ENCODE measurements at places on chromosomes 7 and 10.

GRCh38 chr10:61792921-61793320, 108.6 kb upstream of the ARID5B start:
- DNase-seq, result peak; percentile 54

DNA sequence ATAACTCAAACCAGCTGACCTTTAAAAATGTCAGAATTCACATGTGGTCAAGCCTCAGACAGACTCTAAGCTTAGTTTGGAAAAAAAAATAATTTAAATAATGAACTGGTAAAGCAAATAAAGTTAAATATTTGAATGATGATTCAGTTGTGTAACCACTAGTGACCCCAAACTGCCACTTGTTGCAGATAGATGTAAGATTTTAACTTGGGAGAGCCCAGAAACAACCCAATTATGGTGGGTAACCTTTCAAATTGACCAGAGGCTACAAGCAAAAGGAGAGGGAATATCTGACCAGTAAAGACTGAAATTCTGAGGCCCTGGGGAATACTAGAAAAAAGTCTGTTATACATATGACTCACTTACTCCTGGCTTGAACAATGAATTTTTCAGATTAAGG, 268.1 kb downstream of the HPSE2 start:
- peak; percentile 50 for DNase-seq

DNA sequence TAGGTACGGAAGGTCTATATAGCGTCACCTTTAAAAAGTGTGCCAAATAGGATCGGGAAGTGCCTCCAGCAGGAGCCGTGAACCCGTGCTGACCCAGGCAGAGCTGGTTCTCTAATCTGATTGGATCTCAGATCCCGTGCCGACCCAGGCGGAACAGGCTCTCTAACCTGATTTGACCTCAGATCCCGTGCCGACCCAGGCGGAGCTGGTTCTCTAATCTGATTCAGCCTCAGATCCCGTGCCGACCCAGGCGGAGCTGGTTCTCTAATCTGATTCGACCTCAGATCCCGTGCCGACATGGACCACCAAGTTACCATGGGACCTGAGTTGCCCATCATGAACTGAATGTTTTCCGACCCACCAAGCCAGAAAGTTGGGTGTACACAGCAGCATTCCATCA, 463.9 kb downstream of the PTPRN2 start:
- no peak for DNase-seq

- no peak for DNase-seq
Measured at GRCh38 chr7:48209004-48209600, 37.8 kb downstream of the ABCA13 start.

DNA sequence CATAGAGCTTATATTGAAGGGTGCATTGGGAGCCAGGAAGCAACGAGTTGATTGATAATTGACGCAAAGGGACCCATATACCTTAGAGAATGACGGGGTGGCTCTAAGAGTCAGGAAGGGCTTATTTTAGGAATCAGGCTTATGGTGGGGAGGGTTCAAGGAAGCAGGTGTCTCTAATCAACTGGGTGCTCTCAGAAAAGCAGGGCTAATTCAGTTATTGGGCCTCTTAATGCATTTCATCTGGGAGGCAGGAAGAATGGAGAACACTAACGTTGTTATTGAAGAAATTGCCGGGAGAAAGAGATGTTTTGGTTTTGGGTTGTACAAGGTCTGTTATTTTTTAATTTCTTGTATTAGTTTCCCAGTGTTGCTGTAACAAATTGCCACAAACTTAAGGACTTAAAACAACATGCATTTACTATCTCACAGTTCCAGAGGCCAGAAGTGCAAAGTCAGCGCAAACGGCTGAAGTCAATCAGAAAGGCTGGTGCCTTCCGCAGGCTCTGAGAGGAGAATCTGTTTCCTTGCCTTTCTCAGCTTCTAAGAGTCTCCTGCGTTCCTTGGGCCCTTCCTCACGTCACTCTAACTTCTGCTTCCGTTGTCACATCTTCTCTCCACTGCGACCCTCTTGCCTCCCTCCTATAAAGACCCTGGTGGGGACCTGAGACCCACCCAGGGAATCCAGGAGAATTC, 328.4 kb upstream of the C7orf33 start:
- DNase-seq, result no peak

DNA sequence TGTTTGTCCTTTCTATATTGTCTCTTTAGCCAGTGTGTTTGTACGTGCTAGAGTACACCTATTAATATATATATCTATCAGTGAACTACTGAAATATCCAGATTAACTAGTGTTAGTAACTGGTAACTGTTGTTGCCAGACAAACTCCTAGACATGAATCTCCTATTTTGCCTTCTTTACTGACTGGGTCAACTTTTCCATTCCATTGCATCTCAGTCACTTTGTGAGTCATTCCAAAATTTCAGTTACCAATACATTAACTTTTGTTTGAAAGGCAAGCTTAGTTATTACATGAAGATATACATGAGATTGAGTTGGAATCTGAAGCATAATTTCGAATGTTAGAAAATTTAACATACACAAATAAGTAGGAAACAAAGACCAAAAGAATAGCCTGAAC, 51.4 kb downstream of the BTAF1 start:
- DNase-seq, result peak; percentile 79

DNA sequence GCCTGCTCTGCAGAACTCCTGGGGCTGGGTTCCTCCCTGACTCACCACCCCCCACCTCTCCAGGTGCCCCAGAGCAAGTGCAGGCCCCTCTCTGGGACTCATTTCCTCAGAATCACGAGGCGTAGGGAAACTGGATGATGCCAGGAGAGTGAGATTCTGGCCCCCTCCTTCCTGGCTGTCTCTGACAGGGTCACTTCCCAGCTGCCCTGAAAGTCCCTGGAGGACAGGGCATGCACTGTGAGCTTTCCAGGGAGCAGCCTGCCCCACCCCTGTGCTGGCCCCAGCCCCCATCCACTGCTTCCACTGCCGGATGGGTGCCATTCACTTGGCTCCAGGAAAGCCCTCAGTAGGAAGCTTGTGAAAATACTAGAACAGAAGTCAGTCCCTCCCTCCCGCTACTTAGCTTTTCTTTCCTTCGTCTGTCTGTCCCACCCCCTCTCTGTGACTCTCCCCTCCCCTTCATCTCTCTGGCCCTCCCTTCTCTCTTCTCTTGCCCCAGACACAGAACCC, 10.4 kb downstream of the TACR2 start:
- peak; percentile 21 for DNase-seq

GRCh38 chr10:112951359-112952281, 1.6 kb downstream of the TCF7L2 start:
- peak; percentile 86 for DNase-seq

- DNase-seq, result no peak
Measured at GRCh38 chr7:30697719-30698460, 15.6 kb upstream of the CRHR2 start.

GRCh38 chr10:110388687-110389052, 84.0 kb upstream of the SMNDC1 start:
- no peak for DNase-seq

DNA sequence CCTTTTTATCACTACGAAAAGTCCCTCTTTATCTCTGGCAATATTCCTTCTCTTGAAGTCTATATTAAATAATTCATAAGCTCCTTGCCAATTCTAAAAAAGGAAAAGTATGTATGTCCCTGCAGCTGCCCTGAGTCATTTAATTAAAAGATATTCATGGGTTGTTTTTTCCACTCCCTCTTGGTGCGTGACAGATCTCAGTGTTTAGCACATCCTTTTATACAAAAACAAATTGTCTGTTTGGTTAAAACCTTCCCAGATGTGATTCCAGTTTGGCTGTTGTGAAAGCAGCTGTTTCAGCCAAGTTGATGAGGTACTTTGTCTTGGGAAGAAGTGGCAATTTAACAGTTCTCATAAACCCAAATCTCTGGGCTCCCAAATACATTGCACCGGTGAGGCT, 33.8 kb upstream of the PRLHR start:
- DNase-seq, result peak; percentile 66

GRCh38 chr7:2621948-2622640, 9.7 kb upstream of the TTYH3 start:
- DNase-seq, result peak; percentile 22

- peak; percentile 45 for DNase-seq
Measured at GRCh38 chr10:96370584-96371157, 11.9 kb upstream of the OPALIN start.

DNA sequence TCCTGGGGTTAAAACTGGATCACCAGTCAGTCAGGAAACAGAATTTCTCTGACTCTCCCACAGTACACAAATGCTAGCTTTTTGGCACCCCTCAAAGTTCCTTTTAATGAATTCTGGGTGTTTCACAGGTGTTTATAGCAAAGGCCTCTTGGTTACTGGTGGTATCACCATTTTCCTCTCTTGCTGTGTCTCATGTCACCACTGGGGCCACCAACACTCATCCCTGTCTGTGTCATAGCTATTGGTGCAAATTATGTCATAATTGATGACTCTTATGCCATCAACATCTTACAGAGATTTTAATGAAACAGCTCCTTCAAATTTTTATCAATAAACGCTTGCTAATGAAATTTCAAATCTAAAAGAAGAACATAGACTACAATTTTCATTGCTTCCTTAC, 27.7 kb upstream of the OSBPL3 start:
- no peak for DNase-seq

DNA sequence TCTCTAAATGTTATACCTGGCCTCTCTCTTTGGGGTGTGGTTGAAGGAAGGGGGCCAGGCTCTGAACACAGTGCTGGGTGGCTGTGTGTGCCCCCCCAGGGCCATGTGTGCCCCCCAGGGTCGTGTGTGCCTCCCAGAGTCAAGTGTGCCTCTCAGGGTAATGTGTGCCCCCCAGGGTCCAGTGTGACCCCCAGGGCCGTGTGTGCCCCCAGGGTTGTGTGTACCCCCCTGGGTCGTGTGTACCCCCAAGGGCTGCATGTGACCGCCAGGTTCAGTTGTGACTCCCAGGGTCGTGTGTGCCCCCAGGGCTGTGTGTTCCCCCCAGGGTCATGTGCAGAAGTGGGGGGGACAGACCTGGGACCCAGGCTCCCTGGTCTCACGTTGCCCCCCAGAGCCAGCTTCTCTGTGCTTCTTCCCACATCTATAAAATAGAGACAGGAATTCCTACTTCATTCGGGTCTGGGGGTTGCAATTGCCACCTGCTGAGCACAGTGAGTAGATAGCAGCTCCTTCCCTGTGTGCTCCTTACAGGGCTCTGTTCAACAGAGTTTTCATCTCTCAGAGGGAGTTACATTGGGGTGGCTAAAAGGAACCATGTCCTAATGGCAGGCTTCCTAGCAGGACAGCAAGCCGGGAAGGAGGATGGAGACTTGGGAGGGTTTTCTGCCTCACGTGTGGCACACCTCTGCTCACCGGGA, 40.7 kb upstream of the AQP1 start:
- DNase-seq, result no peak

DNA sequence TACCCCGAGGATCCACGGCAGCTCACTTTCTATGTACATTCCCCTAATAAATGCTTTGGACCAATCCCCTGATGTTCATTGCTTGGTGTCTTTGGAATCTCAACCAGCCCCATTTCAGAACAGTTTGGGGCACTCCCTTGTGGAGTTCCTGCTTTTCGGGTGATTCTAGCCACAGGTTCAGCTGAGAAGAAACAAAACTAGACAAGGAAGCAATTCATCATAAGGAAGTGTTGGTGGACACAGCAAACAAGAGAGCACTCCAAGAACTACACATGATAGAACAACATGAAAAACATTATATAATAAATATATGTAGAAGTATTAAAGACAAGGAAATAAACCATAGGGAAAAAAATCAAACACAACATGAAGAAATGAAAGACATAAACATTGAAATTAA, 6.0 kb upstream of the CCDC136 start:
- no peak for DNase-seq

- DNase-seq, result peak; percentile 1
Measured at GRCh38 chr10:23630885-23631284, 192.0 kb downstream of the OTUD1 start.

- DNase-seq, result no peak
Measured at GRCh38 chr7:18703685-18704084, 208.1 kb downstream of the HDAC9 start.

GRCh38 chr10:50470345-50470744, 153.4 kb downstream of the SGMS1 start:
- peak; percentile 7 for DNase-seq

DNA sequence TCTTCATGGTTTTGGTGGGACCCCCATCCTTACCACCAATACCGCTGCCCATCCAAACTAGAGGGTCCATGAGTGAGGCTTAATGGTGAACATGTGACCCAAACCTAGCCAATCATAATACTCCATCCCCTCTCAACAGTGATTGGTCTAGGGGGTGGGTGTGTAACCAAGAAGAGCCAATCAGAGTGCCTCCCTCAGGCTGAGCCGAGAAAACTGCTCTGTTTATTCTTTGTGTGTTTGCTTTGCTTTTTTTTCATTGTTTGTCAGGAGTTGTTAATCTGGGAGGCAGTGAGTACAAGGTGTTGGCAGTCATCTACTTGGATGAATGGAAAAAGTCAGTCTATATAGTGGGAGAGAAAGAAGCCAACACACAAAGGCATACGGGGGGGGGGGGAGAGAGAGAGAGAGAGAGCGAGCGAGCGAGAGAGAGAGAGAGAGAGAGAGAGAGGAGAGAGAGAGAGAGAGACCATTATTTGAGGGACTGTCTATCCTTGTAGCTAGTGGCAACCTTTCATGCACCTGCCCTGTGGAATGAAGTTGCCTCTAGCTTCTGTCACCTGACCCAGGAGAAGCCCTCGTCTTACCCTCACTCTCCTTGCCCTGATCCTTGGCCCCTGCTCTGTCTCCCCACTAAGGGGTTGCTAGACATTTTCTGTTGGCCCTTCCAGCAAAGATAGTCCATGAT, 441.7 kb downstream of the TYW1 start:
- no peak for DNase-seq

DNA sequence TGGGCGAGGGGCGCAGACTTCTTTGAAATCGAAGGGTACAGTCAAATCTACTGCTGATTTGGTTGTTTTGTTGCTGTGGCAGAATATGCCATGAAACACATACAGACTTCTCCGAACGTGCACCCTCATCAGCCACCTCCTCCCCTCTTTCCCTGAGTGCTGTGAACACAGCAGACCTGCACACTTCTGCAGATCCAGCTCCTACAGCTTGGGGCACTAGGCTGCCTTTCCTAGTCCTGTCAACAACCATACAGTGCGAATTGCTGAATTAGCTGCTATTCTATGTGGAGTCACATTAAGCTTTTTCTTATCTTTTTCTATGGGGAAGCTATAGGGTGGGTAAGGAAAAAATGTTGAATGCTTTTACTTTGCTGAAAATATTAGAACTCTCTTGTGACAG, 57.5 kb downstream of the COL17A1 start:
- DNase-seq, result peak; percentile 19

GRCh38 chr10:27099916-27100812, at the start of gene ANKRD26:
Gene ANKRD26 (minus strand): TSS chr10:27100494. CDS start chr10:27100326, 168 bp downstream.
- peak; percentile 96 for DNase-seq

GRCh38 chr7:84187813-84188510, 6.6 kb downstream of the SEMA3A start:
- DNase-seq, result peak; percentile 22

- DNase-seq, result no peak
Measured at GRCh38 chr10:11824825-11825224, 1.7 kb downstream of the PROSER2 start.

Data from fibroblast of skin of back (primary cell).